ENCODE measurements at places on chromosomes 1 and 21.

GRCh38 chr1:220755309-220755708, 7.2 kb downstream of the MTARC2 start:
- DNase-seq: no peak

- no peak for DNase-seq
Observed at GRCh38 chr1:27292106-27292505, 29.9 kb upstream of the TMEM222 start.

DNA sequence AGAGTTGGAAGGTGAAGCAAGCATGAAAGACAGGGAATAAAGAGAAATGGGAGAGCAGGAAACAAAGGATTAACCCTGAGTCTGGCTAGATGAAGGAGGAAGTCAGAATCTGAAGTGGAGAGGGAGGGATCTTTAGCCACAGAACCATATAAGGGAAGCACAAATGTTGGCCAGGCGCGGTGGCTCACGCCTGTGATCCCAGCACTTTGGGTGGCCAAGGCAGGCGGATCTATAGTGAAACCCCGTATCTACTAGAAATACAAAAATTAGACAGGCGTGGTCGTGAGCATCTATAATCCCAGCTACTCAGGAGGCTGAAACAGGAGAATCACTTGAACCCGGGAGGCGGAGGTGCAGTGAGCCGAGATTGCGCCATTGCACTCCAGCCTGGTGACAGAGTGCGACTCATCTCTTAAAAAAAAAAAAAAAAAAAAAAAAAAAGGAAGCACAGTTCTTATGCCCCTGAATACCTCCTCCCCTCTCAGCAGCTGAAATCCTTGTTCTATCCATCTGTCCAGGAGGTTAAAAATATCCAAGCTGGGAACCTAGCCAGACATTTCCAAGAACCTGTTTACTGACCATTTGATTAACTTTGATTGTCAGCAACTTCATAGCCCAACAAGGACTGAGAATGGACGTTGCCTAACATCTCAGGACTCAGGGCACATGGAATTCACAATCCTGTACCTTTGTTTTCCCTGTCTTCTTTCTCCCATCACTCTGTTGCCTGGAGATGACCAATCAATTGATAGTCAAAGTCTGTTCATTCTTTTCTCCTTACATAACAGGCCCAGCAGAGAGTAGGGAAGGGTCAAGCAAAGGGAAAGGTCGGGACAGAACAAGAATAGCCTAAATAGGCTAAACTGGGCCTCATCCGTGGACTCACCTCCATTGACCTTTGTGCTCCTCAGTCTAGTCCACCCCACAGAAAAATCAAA, 10.6 kb downstream of the TXNIP start:
- DNase-seq: no peak

DNA sequence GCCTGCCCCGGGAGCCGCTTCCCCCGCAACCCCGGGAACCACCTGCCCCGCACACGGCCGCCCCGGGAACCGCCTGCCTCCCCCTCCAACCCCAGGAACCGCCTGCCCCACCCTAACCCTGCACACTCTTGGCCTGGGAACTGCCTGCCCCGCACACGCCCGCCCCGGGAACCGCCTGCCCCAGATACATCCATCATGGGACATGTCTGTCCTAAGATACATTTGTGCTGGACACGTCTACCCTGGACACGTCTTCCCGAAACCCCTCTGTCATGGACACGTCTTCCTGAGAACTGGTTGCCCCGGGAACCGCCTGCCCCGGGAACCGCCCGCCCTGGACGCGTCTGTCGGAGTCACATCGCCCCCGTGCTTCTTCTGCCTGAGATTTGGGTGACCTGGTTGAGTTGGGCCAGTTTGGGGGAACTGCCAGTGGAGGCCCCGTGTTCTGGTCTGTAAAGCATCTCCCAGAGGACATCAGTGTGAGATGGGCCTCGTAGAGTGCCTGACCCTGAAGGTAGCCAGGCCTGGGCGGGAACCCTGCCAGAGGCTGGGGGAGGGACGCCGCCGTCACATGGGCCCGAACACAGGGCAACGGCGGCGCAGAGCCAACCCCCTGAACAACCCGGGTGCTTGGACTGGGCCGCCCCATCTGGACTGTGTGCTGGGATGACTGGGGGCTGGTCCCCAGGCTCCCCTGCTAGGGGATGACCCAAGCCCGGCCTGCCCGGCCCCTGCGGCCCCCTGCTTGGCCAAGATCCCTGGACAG, 3.6 kb downstream of the PERM1 start:
- no peak for DNase-seq

DNA sequence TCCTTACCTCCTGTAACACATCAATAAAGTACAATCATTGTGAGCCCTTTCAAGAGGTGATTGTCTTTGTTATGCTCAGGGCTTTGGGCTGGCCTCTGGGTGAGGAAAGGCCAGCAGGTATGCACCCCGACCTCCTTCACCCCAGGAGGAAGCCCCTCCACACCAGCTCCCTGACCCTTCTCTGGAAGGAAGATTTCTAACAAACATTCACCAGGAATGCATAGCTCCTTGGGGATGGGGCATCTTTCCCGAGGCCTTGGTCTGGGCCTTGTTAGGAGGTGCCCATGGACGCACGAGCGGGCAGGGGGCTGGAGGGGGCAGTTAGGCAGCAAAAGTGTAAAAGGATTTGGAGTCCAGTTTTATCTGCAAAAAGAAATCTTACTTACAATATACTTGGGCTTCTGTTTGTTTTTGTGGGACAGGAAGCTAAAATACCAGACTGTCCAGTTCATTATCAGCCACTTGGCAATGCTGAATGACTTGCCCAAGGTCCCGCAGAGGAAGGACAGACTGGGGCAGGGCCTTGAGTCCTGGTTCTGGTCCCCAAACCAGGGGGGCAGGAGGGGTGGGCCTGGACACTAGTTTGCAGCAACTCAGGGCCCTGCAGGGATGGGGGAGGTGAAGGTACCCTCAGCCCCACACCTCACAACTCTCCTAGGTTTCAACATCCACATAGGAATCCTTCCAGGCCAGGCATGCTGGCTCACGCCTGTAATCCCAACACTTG, 10.1 kb downstream of the ZC3H12A start:
- DNase-seq: no peak

DNA sequence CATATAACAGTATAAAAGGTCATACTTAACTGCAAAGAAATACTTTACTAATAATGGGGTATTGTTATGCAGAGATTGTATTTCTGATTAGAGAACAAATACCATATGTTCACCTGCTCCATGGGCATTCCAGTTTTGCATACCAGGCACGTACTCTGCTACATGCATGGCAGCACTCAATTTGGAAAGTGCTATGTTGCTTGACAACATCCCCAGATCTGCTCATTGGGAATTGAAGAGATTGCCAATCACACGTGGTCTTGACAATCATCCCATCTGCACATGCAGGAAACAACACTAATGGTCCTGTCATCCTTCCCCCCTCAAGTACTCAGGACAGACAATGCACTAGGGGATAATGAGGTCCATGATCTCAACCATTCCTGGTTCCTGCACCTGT, 63.4 kb upstream of the PDE4B start:
- DNase-seq: no peak

DNA sequence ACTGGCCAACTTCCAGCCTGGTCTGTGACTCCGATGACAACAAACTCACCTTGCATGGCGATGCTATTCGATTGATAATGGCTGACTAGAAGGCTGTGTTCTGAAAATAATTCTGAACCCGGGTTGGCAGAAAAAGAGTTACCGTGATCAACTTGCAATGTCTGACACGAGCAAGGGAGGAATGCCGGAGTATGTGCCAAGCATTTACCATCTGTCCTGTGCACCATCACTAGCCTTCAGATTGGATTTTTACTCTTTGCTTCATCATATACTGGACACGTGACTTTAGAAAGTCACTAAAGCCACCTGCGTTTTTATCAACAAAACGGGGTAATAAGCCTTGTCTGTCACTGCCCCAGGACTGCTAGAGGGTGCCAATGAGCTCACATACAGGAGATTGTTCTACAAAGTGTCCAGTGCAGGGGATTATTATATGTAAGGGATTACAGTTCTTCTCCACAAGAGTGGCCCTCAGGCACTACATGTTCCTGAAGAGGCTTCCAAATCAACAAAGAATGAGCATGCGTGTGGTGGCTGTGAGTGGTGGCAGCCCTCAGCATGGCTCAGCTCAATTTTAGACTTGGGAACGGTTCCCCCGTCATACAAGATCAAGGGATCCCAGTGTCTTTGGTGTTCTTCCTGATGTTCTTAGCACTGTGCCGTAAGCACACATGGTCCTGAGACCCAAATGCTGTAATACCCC, 35.8 kb downstream of the SSBP3 start:
- DNase-seq: no peak
